ENCODE measurements at places on chromosomes 7 and 10. TPM values are rescaled to one million over a fixed set of nuclear protein-coding genes. Genes with fewer than 3 reads are reported as not detected.
A peak's percentile ranks its signal among the peaks of the same experiment; 100 is the strongest.

- H3K27ac ChIP-seq: no peak overlapping the region
- H3K36me3 ChIP-seq: no peaks in the 10 kb centered on the region
- peaks cover 32% of the 10 kb centered on the region for H3K4me1 ChIP-seq
- DNase-seq: peak; percentile 83
Observed at GRCh38 chr10:103542764-103543616, 49.5 kb downstream of the NEURL1 start.

The UTF1 gene
- not detected for total RNA-seq

The TFEC gene
- 0.45 TPM for total RNA-seq

The TMEM213 gene
- total RNA-seq: not detected

DNA sequence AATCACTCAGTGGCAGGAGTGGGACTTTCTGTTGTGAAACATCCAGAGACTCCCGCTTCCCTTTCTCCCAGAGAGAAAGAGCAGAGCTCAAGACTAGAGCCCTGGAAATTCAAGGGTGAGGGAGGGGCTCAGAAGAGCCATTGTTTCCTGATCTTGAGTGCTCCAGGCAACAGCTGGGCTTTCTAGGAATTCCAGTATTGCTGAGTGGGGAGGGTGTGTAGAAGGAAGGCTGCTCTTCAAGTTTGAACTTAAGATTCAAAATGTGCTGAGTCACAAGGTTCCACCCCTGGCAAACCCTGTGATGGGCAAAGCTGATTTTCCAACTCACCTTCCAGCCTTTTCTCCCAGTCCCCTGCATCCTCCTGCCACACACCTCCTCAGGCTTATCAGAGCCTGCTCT lies 42.3 kb upstream of the MSRB2 start:
- no peak overlapping the region for H3K27ac ChIP-seq
- no peaks in the 10 kb centered on the region for H3K27me3 ChIP-seq
- no peak overlapping the region for H3K4me3 ChIP-seq
- no peaks in the 10 kb centered on the region for H3K36me3 ChIP-seq

The REEP3 gene
- 90.4 TPM for total RNA-seq

DNA sequence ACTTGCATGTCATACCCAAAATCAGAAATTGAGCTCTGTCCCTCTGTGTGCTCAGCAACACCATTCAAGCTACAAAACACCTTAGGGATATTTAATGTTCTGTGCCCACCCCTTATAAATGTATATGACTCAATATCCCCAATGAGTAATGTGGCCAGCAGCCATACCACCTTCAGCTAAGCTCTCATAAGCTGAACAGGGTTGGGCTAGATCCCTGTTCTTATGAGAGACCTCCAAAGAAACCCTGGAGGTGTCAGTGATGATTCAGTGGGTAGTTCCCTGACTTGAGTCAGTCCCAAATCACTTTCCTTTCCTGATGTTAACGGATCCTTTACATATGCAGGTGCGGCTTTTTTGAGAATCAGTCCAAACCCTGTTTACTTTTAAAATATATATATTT lies 253.8 kb downstream of the CREB5 start:
- no peaks in the 10 kb centered on the region for H3K4me1 ChIP-seq
- no peak overlapping the region for H3K4me3 ChIP-seq
- no peak for DNase-seq
- no peak overlapping the region for H3K27ac ChIP-seq

- H3K27ac ChIP-seq: no peak overlapping the region
- peaks cover 16% of the 10 kb centered on the region for H3K36me3 ChIP-seq
- peaks cover 52% of the 10 kb centered on the region for H3K4me1 ChIP-seq
- no peak overlapping the region for H3K4me3 ChIP-seq
Observed at GRCh38 chr7:134940729-134941128, 45.6 kb upstream of the AGBL3 start.

GRCh38 chr7:157904211-157904865 lies 567.5 kb downstream of the DNAJB6 start:
- H3K36me3 ChIP-seq: no peaks in the 10 kb centered on the region
- H3K4me3 ChIP-seq: no peak overlapping the region
- no peaks in the 10 kb centered on the region for H3K4me1 ChIP-seq
- H3K27me3 ChIP-seq: no peaks in the 10 kb centered on the region
- no peak for DNase-seq
- H3K27ac ChIP-seq: no peak overlapping the region

- H3K36me3 ChIP-seq: no peaks in the 10 kb centered on the region
- no peak overlapping the region for H3K27ac ChIP-seq
- no peak overlapping the region for H3K4me3 ChIP-seq
- no peaks in the 10 kb centered on the region for H3K4me1 ChIP-seq
- DNase-seq: no peak
- no peaks in the 10 kb centered on the region for H3K27me3 ChIP-seq
Observed at GRCh38 chr10:129683519-129683918, 216.5 kb downstream of the MGMT start.

DNA sequence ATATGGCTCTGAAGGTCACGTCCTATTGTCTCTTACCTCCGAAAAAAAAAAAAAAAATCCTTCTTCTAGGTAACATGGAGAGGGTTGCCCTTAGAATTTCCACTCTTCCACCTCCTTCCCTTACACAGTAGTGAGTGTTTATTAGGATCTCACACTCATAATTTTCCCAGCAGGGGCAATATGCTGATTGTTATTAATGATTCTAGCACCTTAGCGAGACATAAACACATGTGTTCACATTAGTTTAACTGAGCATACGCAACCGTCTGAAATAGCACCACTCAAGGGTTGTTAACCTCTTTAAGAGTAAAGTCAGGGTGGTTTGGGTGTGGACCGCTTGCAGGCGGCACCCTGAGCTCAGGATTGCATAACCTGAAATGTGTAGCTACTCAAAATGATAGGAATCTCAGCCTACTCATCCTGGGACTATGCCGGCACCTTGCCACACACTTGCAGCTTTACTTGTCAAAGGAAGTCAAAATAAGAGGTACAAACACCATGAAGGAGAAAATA lies 52.2 kb downstream of the CPEB3 start:
- peak overlapping the region; percentile 90 for H3K27ac ChIP-seq
- H3K27me3 ChIP-seq: no peaks in the 10 kb centered on the region
- peaks cover 6% of the 10 kb centered on the region for H3K36me3 ChIP-seq
- peak; percentile 50 for DNase-seq
- H3K4me3 ChIP-seq: peak overlapping the region; percentile 69

GRCh38 chr10:115801457-115801856 lies 471.5 kb downstream of the GFRA1 start:
- H3K4me3 ChIP-seq: no peak overlapping the region
- H3K36me3 ChIP-seq: no peaks in the 10 kb centered on the region
- H3K27ac ChIP-seq: no peak overlapping the region
- H3K27me3 ChIP-seq: no peaks in the 10 kb centered on the region
- DNase-seq: no peak

GRCh38 chr7:46886669-46887374 lies 695.1 kb downstream of the TNS3 start:
- H3K27ac ChIP-seq: no peak overlapping the region
- H3K4me1 ChIP-seq: no peaks in the 10 kb centered on the region
- H3K4me3 ChIP-seq: no peak overlapping the region
- H3K36me3 ChIP-seq: no peaks in the 10 kb centered on the region
- no peak for DNase-seq
- no peaks in the 10 kb centered on the region for H3K27me3 ChIP-seq

DNA sequence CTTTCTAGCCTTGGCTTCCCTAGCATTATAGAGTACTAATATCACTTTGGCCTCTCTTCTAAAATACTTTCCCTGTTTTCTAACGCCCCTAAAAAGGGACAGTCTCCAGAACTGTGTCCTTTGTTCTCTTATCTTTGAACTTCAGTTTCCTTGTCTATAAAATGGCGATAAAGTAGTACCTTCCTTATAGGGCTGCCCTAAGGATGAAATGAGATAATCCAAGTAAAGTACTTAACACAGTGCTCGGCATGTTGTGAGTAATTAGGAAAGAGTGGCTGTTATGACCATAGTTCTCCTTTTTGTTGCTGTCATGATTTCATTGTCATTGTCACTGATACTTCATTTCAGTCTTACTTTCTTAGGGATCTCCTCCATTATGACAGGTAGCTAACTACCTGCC lies 114.7 kb downstream of the EXOC4 start:
- no peaks in the 10 kb centered on the region for H3K36me3 ChIP-seq
- H3K4me3 ChIP-seq: no peak overlapping the region
- no peaks in the 10 kb centered on the region for H3K4me1 ChIP-seq
- no peaks in the 10 kb centered on the region for H3K27me3 ChIP-seq
- DNase-seq: no peak

DNA sequence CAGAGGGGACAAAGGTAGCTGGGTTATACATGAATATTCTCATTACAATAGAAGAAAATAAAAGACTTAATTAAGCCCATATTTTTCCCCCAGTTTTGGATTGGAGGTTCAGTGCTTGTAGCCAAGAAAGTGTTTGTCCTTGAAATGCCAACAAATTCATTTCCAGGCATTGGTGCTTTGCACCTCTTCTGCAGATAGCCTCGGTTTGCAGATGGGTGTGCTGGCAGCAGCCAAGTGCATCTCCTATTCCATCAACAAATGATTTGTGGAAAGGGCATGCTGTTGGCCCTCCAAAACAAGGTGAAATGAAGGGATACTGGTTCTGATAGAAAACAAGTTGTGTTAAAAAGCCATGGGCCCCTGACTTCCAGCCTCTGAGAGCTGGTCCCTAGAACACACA lies 187.3 kb downstream of the DPY19L1 start:
- H3K27me3 ChIP-seq: no peaks in the 10 kb centered on the region
- DNase-seq: no peak
- H3K27ac ChIP-seq: no peak overlapping the region
- H3K36me3 ChIP-seq: no peaks in the 10 kb centered on the region
- no peak overlapping the region for H3K4me3 ChIP-seq

- no peaks in the 10 kb centered on the region for H3K27me3 ChIP-seq
- H3K4me1 ChIP-seq: no peaks in the 10 kb centered on the region
- no peak overlapping the region for H3K4me3 ChIP-seq
- H3K36me3 ChIP-seq: no peaks in the 10 kb centered on the region
- H3K27ac ChIP-seq: no peak overlapping the region
Observed at GRCh38 chr7:36440880-36441279, 51.2 kb downstream of the ANLN start.

GRCh38 chr10:60237977-60238758 lies 151.5 kb downstream of the ANK3 start:
- DNase-seq: peak; percentile 79
- no peaks in the 10 kb centered on the region for H3K4me1 ChIP-seq
- no peak overlapping the region for H3K4me3 ChIP-seq
- H3K27me3 ChIP-seq: no peaks in the 10 kb centered on the region
- H3K36me3 ChIP-seq: no peaks in the 10 kb centered on the region

Measured in stomach (tissue), 19 donors.